Osteoblast (primary cell): ENCODE measurements at places on chromosomes 2 and 18.
A peak's percentile ranks its signal among the peaks of the same experiment; 100 is the strongest.

GRCh38 chr2:25557179-25558036 is 116.0 kb downstream of the DTNB start:
- no peak overlapping the region for H3K27ac ChIP-seq
- no peaks in the 10 kb centered on the region for H3K27me3 ChIP-seq
- H3K36me3 ChIP-seq, result no peaks in the 10 kb centered on the region
- peaks cover 17% of the 10 kb centered on the region for H3K4me1 ChIP-seq

DNA sequence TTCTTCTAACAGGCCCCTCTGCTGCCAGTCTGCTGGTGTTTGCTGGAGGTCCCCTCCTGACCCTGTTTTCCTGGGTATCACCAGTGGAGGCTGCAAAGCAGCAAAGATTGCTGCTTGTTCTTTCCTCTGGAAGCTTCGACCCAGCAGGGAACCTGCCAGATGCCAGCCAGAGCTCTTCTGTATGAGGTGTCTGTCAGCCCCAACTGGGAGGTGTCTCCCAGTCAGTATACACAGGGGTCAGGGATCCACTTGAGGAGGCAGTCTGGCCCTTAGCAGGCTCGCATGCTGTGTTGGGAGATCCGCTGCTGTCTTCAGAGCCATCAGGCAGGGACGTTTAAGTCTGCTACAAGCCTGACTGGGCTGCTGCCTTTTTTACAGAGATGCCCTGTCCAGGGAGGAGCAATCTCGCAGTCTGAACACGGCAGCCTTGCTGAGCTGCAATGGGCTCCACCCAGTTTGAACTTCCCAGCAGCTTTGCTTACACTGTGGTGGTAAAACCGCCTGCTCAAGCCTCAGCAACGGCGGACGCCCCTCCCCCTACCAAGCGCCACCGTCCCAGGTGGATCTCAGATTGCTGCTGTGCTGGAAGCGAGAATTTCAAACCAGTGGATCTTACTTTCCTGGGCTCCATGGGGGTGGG is 29.9 kb downstream of the CHCHD5 start:
- H3K4me1 ChIP-seq, result no peaks in the 10 kb centered on the region
- no peaks in the 10 kb centered on the region for H3K36me3 ChIP-seq
- no peak for DNase-seq
- no peak overlapping the region for H3K27ac ChIP-seq

GRCh38 chr2:44949329-44950151 is 8.0 kb downstream of the SIX3 start:
- no peak overlapping the region for H3K27ac ChIP-seq
- peak overlapping the region; percentile 43 for H3K4me3 ChIP-seq
- peak; percentile 95 for DNase-seq
- H3K27me3 ChIP-seq, result peaks cover 80% of the 10 kb centered on the region

GRCh38 chr18:38019292-38019691 is 453.7 kb upstream of the CELF4 start:
- no peaks in the 10 kb centered on the region for H3K27me3 ChIP-seq
- H3K27ac ChIP-seq, result no peak overlapping the region
- no peak for DNase-seq

- H3K4me1 ChIP-seq, result no peaks in the 10 kb centered on the region
- no peak for DNase-seq
- H3K36me3 ChIP-seq, result no peaks in the 10 kb centered on the region
- H3K27ac ChIP-seq, result no peak overlapping the region
These were observed 243.9 kb downstream of the NR4A2 start for GRCh38 chr2:156088587-156088986.

- H3K27me3 ChIP-seq, result no peaks in the 10 kb centered on the region
- no peaks in the 10 kb centered on the region for H3K36me3 ChIP-seq
- H3K27ac ChIP-seq, result peak overlapping the region; percentile 59
- no peak overlapping the region for H3K4me3 ChIP-seq
- H3K4me1 ChIP-seq, result peaks cover 13% of the 10 kb centered on the region
These were observed 43.4 kb downstream of the ITGB6 start for GRCh38 chr2:160156665-160157064.

DNA sequence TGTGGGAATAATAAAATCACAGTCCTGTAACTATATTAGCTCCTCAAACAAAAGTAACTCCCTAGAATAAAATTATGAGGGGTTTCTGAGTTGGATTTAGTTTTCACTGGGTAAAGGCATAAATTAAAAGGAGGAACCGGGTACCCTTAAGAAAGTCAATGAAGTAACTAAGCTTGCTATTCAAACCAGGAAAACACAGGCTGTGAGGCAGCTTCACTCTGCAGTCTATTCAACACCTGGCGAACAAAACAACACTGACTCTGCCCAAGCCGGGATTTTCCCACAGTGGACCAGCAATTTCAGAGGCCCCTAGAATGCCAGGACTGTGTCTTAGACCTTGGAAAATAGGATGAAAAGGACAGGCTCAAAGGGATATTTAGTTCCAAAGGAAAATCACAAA is 24.6 kb upstream of the CREB1 start:
- no peaks in the 10 kb centered on the region for H3K27me3 ChIP-seq
- no peaks in the 10 kb centered on the region for H3K36me3 ChIP-seq
- no peak for DNase-seq
- peak overlapping the region; percentile 89 for H3K27ac ChIP-seq
- peak overlapping the region; percentile 50 for H3K4me3 ChIP-seq

GRCh38 chr2:174786066-174786725 is 21.9 kb upstream of the CHRNA1 start:
- no peak overlapping the region for H3K4me3 ChIP-seq
- H3K4me1 ChIP-seq, result peaks cover 28% of the 10 kb centered on the region
- peak overlapping the region; percentile 98 for H3K27ac ChIP-seq
- no peaks in the 10 kb centered on the region for H3K27me3 ChIP-seq

DNA sequence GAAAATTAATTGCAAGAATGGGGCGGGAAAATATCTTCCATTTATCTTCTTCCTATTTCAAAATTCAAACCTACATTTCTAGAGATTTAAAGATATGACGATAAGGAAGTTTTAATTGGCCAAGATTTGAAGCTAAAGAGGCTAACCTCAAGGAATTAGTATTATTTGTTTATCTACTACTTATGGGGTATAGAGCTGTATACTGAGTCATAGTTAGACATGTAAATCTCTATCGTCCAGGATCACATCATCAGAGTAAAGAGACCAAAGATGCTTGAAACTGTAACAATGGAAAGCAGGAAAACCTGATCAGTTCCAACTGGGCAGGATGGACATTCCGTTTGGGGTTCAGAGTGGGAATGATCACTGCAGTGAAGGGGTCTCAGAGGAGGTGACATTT is 95.2 kb upstream of the KLF7 start:
- H3K27me3 ChIP-seq, result no peaks in the 10 kb centered on the region

GRCh38 chr2:134727385-134727784 is 8.6 kb upstream of the TMEM163 start:
- no peak overlapping the region for H3K4me3 ChIP-seq
- H3K4me1 ChIP-seq, result peaks cover 4% of the 10 kb centered on the region
- H3K27me3 ChIP-seq, result peaks cover 5% of the 10 kb centered on the region
- DNase-seq, result no peak
- no peaks in the 10 kb centered on the region for H3K36me3 ChIP-seq

DNA sequence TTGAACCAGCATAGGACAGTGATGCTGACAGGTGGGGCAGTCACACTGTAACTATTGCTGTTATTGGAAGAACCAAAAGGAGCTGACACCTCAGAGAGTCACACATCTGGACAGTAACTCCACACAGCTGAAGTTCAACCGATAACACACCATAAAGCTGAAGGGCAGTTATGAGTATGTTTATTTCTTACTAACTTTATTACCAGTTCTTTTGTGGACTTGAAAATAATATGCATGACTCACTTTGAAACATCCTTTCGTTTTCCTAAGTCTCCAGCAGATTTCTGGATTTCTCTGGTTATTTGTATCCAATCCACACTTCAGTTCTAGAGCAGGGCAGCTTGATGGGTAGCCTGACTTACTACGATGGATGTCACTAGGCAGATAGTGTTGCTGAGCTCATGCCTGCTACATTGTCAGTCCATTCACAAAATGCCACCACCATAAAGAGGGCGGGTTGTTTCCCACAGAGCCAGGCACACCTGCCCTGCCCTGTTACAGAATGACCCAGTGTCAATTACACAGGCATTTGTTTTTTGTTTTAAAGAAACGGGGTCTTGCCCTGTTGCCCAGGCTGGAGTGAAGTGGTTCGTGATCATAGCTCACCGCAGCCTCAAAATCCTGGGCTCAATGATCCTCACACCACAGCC is 8.4 kb upstream of the AGBL5 start:
- no peak overlapping the region for H3K27ac ChIP-seq
- H3K36me3 ChIP-seq, result peaks cover 54% of the 10 kb centered on the region
- no peak for DNase-seq
- H3K4me1 ChIP-seq, result peaks cover 18% of the 10 kb centered on the region
- H3K4me3 ChIP-seq, result no peak overlapping the region

- peak overlapping the region; percentile 89 for H3K27ac ChIP-seq
- no peaks in the 10 kb centered on the region for H3K27me3 ChIP-seq
These were observed 189.9 kb downstream of the SH3RF3 start for GRCh38 chr2:109318949-109319342.

DNA sequence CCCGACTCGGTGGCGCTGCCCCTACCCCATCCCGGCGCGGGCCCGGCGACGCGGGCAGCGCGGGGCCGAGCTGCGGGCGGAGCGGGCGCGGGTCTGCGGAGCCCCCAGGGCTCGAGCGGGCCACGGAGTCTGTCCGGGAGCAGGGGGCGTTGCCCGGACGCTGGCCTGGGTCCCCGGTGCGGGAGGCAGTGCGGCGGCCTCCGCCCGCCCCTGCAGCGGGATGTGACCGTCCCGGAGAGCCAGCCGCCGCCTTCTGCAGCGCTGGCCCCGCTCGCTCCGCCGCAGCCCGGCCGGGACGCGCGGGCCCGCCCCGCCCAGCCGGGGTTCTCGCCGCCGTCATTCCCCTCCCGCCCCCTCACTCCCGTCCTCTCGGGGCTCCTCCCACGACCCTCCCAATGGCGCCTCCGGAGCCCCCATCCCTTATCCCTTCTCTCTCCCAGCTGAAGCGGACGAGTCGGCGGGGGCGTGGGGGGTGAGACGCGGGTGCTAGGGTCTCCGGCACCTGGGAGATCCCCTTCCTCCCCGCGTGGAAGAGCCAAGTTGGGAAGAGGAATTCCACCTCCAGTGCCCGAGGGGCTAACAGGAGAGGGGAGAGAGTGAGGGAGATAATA is at the start of gene FNDC4:
FNDC4 (minus strand) TSS at position 257 of the 611 bp plus-strand sequence. CDS start 521 bp downstream, outside the sequence.
- H3K27me3 ChIP-seq, result no peaks in the 10 kb centered on the region
- H3K27ac ChIP-seq, result peak within 1 kb of the TSS; percentile 85
- peaks cover 28% of the 10 kb centered on the region for H3K4me1 ChIP-seq
- peaks cover 8% of the 10 kb centered on the region for H3K36me3 ChIP-seq
- peak within 1 kb of the TSS; percentile 76 for H3K4me3 ChIP-seq
- DNase-seq, result peak; percentile 91

DNA sequence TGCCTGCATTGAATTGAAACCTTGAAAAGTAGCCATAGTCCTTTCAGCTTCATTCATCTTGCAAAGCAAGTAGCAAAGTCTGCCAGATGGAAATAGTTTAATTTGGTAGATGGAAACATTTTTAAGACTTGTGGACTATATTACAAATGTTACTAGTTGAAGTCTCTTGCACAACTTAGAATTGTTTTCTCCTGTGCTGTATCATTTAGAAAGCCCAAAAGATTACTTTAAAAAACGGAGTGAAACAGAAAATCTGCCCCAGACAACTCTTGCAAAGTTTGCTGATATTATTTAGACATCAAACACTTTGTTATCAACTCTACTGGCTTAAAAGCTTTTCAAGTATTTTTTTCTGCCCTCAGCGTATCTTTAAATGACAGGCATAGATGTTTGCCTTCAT is 335.0 kb downstream of the RPRM start:
- no peaks in the 10 kb centered on the region for H3K36me3 ChIP-seq
- no peak for DNase-seq
- no peak overlapping the region for H3K27ac ChIP-seq
- no peaks in the 10 kb centered on the region for H3K27me3 ChIP-seq
- no peaks in the 10 kb centered on the region for H3K4me1 ChIP-seq
